ENCODE measurements at places on chromosomes 16 and 17.

DNA sequence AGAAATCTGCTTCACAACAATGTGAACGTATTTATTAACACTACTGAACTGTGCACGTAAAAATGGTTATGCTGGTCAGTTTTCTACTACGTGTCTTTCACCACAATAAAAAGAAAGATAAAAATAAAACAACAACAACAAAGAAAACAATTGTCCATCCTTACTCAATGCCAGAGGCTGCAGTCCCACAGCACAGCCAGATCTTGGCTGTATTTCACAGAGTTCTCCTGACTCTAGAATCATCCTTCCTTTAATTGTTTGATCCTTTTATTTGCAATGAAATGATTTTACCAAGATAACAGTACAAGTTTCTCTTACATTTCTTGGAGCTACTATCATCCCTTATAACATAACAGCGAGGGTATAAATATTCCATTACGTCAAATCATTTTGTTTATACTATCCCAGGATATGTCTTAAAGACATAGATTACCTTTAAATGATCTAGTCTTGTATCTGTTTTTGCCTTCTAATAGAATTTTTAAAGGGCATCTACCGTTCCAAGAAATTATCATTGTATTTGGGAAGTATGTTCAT is 103.3 kb downstream of the SLC39A11 start:
- no peak for DNase-seq

DNA sequence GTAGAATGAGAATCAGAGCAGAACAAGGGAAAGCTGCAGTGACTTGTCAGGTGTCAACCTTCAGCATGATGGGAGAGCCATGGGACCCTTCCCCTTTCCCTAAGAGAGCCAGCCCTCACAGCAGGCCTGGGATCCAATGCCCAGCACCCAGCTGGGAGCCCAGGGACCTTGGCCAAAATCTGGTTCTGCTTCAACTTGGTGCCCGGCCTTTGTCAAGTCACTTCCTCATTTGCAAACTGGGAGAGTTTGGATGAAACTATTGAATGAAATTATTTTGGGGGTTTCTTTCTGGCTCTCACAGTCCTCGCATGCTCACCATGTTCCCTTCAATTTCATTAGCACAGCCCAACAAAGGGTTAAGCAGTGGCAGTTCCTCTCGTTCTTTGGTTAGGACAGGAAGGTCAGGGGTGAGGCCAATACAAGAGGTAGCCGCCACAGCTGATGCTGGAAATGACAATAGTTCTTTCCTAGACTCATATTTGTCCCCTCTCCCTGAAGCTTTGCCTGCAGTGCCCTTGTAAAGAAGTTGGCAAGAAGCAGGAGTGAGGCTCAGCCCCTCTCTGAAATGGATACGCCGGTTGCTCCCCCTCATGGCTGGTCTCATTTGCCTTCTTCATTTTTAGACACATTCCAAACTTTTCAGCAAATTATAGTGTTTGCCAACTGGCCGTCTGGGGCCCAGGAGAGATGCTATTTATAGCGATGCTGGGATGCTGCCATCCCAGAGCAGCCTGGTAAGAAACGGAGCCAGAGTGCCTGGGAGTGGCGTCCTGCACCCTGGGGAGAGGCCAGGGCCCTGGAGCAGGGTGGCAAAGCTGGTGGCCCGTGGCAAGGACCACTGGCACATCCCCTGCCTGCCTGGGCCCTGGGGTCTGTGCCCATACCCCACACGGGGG is 34.5 kb upstream of the MEOX1 start:
- DNase-seq = no peak

DNA sequence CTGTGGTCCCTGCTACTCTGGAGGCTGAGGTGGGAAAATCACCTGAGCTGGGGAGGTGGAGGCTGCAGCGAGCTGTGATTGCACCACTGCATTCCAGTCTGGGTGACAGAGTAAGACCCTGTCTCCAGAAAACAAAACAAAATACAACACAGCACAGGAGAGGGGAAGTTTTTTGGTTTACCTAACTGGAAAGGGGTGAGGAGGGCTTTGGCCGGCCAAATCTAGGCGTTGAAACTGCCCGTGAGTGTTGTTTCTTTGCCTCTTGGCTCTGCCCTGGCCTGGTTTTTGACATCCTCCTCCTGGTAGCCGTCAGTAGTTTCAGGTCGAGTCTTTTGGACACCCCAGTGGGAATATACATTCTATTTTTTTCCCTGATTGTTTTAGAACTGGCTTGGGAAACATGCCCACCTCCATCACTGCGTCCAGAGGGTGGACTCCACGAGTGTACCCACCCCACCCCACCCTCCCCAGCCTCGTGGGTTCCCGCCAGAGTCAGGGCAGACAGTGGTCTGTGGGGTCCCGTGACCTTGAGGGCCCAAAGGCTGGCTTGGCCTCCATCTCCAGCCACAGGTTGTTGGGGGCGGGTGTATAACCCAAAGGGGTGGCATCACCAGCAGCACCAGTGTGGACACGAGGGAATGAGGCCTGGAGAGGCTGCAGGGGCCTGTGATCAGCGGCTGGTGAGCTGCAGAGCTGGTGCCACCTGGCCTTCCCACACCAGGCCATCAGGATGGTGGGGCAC is 42.7 kb downstream of the NT5M start:
- no peak for DNase-seq

- DNase-seq = no peak
Measured at GRCh38 chr17:72978593-72979218, 113.8 kb downstream of the SLC39A11 start.

- no peak for DNase-seq
Measured at GRCh38 chr16:50323335-50324011, 45.3 kb downstream of the BRD7 start.

GRCh38 chr17:55561316-55561972 is 50.2 kb upstream of the SMIM36 start:
- no peak for DNase-seq

DNA sequence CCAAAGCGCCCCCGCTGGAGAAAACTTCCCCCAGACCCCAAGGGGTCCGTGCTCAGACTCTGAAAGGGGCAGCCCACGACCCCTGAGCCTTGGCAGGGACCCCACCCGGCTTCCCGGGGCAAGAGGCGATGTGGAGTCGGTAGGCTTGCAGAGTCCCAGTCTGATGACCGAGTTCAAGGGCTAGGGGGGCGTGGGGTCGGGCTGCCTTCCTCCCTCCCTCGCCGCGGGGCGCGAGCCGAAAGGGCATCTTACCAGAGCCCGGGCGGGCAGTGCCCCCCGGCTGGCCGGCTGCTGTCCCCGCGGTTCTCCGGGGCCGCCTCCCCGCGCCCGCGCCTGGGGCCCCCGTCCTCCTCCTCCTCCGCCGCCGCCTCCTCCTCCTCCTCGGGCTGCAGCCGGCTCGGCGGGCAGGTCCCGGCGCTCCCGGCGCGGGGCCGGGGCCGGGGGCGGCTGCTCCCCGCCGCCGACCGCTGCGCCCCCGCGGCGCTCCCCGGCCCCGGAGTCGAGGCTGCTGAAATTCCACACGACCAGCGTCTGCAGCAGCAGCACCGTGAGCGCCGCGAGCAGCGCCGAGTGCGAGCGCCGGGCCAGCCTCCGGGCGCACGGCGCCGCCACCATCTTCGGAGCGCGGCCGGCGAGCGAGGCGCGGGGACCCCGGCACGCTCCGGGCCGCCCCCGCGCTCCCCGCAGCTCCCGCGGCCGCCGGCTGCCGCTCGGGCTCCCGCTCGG is 415 bp downstream of the XYLT1 start:
- DNase-seq = peak; percentile 38

- peak; percentile 76 for DNase-seq
Measured at GRCh38 chr17:56592487-56593085, 913 bp upstream of the NOG start.

- no peak for DNase-seq
Measured at GRCh38 chr17:64739316-64740058, 77.4 kb upstream of the SMURF2 start.

DNA sequence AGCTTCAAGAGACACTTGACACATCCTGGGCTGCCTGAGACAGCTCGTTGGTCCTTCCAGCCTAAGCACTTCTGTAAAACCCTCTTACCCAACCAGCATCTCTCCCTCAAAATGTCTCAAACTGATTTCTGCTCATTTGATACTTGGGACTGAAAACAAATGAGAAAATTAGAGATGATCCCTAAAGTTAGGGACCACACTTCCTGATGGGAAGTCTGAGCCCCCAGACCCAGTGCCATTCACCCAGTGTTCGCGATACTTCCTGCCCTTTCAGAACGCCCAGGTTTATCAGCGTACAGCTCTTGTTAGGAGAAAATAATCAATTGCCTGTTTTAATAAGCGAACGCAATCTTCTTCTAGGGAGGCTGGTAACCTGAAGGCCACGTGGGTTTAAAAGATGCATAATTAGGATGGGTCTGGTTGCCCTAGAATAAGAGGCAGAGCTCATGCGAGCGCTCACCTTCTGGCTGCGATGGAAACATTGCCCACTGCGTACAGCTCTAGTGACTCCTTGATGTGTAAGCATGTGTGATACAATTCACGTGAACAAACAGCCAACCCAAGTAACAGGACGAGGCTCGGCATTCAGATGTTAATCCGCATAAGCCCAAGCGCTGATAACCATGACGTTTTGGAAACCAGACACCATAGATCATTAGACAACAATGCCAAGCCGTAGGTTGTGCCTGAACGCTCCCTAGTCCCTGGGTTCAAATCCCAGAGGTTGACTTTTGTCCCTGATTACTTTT is 213.1 kb downstream of the FOXL1 start:
- no peak for DNase-seq

- DNase-seq = no peak
Measured at GRCh38 chr16:27928542-27928941, 135.0 kb downstream of the GSG1L start.

- no peak for DNase-seq
Measured at GRCh38 chr17:47665655-47666054, 15.9 kb downstream of the KPNB1 start.

DNA sequence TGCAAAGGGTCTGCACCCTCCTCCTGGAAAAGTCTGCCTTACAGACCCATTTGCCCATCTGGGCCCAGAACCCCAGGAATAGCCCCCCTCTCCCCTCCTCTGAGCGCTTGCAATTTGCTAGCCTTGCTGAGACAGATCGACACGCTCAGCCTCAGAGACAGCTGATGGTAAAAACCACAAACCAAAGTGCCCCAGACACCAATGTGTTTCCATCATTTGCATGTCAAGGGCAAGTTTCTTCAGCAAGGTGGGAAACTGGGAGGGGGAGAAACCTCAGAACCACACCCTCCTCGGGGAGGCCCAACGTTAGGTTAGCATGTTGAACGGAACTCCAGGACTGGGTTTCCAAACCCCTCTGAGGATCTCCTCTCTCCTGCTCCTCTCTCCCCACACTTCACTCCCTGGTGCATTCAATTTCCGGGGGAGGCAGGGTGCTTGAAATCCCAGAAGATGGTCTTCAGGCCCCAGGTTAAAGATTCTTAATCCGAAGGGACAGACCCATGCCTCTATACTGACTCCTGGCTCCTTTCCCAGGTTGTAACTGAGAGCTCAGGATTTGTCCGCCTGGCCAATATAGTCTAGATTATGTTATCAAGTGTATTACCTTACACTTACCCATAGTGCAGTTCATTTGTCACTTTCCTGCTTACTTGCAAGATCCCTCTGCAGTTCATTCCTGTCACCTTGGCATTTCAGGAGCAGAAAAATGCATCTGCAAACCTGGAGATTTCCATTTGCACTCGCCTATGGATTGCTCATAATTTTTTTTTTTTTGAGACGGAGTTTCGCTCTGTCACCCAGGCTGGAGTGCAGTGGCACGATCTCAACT is 1.3 kb upstream of the CUEDC1 start:
- peak; percentile 55 for DNase-seq

- DNase-seq = no peak
Measured at GRCh38 chr17:17235212-17236174, 1.5 kb downstream of the FLCN start.

GRCh38 chr16:50015631-50016030 is 9.4 kb upstream of the CNEP1R1 start:
- DNase-seq = no peak

- DNase-seq = no peak
Measured at GRCh38 chr16:9381399-9381798, 290.0 kb downstream of the HAPSTR1 start.

DNA sequence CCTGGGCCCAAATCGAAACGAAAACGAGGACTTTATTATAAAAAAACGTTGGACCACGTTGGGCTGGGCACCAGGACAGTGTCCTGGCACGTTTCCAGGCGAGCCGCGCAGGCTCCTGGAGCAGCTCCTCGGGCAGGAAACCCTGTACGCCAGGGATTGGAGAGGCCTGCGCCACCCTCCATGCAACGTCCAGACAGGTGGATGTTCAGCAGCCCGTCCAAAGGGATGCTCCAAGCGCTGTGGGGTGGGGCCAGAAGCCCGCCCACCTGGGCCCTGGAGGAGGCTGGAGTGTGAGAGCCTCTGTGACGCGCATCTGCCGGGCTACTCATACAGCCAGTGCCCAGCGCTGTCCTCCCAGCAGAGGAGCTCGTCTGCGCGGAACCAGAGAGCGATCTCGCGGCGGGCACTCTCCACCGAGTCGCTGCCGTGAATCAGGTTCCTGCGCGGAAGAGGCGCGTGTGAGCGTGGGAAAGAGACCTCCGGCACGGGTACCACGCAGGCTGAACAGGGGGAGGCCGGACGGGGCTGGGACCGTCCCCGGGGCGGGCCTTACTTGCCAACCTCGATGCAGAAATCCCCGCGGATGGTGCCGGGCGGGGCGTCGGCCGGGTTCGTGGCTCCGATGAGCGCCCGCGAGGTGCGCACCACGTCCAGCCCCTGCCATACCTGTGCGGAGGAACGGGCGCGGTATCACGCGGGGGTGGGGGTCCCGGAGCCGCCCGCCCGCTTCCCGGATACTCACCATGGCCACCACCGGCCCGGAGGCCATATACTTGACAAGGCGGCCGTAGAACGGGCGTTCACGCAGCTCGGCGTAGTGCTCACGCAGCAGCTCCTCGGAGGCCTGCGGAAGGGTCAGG is 785 bp downstream of the NME3 start:
- peak; percentile 72 for DNase-seq

DNA sequence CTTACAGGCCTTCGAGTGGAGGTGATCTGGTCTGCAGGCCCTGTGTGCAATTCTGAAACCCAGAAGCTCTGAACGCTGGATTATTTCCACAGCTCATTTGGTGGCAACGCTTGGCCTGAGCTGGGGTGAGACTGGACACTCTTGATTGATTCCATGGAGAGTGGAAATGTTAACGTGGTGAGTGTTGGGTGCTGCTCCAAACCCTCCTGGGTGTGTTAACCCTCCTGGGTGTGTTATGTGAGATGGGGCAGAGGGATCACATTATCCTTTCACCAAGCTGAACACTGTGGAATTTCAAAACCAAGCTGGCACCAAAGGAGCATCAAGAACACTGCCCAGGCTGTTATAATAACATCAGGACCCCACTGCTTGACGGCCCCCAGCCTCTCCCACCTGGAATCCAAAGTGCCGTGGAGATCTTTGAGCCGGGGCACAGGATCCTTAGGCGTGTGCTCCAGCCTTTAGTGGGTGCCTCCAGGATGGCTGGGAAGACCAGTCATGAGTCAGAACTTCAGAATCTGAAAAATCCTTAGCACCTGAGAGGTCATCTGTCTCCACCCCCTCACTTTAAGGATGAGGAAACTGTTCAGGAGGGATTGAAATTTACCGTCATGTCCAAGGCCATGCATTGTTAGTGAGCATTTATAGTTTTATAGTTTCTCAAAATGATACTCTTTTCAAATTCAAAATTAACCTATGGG is 75.0 kb downstream of the RPTOR start:
- DNase-seq = no peak

- no peak for DNase-seq
Measured at GRCh38 chr17:66301367-66301863, 998 bp upstream of the PRKCA start.

GRCh38 chr17:66214884-66215528 is 14.2 kb downstream of the APOH start:
- DNase-seq = no peak

GRCh38 chr16:1310832-1311200 is 1.4 kb downstream of the UBE2I start:
- peak; percentile 41 for DNase-seq
